ENCODE measurements at places on chromosomes 3 and 15.

GRCh38 chr3:170614214-170614966 lies 28.5 kb upstream of the SLC7A14 start:
- DNase-seq = peak; percentile 92

DNA sequence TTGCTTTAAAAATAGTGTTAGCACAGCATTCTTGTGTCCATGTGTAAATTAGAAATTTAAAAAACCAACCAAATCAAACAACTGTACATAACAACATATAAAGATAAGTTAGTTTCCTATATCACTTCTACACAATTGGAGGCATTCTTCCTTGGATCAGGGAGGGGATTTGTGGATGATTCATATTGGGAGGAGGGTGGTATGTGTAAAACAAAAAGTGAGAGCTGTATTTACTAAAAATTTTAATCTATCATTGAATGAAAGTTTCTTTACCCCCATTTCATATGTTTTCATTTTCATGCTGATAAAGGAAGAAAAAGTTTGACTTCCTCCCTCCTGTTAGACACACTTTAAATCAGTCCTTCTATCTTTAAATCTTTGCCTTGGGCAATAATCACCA lies 325.0 kb downstream of the SATB1 start:
- DNase-seq = peak; percentile 16

DNA sequence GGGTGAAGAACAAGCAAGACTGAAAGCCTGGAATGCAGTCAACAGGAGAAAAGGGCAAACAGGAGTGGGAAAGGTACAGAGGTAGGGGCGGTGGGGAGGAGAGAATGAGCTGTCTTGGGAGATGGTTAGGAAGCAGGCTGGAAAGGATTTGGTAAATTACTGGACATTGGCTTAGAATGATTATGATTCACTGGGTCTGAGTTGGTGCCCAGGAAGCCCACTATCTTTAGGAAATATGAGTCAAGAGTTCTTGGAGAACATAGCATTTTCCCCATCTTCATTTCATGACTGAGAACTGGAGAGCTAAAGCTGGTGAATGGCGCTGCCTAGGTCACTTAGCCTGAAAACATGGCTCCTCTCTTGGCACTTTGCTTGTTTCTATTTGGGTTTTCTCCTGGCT lies 74.7 kb upstream of the C3orf80 start:
- DNase-seq = peak; percentile 18

DNA sequence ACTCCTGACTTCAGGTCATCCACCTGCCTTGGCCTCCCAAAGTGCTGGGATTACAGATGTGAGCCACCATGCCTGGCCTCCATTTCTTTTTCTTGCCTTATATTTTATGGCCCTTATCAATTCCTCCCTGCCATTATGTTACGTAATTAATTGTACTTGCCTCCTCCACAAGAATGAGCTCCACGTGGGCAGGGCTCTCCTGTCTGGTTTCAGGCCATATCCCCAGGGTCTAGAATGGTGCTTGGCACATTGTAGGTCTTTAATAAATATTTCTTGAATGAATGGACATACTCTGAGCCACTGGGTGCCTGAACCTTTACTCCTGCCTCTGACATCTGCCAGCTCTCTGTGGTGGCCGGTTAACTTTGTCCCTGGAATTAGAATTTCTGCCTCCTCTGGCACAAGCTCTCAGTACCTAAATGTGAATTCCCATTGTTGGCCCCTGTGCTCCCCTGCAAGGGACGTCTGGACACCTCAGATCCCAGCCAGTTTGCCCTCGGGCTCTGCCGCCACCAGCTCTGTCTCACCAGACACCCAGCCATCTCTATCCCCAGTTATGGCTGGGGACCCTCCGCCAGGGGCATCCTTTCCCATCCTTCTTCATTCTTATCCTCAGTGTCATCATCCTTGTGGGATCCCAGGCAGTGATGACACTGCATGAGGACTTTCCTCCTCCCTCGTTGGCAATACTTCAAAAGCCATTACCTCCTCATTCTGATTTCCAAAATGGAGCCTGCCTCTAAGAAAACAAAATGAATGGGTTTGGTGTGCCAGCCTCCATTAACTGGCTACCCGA lies 165.6 kb upstream of the SMAD3 start:
- DNase-seq = peak; percentile 12

DNA sequence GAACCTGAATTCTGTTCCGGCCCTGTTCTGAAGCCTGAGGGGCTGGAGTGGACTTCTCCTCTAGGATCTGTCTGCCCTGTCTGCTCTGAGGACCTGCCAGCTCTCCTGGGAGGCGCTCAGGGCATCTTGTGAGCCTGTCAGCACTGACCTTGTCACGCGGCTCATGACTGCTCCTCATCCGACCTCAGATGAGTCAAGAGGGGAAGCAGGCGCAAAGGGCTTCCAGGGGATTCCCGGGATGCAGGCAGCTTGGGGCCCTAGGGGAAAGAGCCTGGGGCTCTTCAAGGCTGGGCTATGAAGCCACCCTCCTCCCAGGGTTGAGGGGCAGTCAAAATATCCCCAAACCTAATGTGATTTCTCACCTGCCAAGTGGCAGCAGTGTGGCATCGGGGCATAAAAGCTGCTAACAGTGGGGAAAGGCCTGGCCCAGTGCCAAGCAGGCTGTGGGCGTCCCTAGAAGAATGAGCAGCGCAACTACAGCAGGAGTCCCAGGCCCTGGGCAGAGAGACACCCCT lies 27.6 kb upstream of the ANKDD1A start:
- peak; percentile 79 for DNase-seq

Data from MCF 10A (cell line).